ENCODE measurements at places on chromosomes 5 and 9.
A peak's percentile ranks its signal among the peaks of the same experiment; 100 is the strongest.

GRCh38 chr5:173301695-173302545 is 26.3 kb downstream of the STC2 start:
- DNase-seq = no peak

GRCh38 chr5:76537073-76537543 is 86.1 kb downstream of the F2RL2 start:
- DNase-seq = no peak

DNA sequence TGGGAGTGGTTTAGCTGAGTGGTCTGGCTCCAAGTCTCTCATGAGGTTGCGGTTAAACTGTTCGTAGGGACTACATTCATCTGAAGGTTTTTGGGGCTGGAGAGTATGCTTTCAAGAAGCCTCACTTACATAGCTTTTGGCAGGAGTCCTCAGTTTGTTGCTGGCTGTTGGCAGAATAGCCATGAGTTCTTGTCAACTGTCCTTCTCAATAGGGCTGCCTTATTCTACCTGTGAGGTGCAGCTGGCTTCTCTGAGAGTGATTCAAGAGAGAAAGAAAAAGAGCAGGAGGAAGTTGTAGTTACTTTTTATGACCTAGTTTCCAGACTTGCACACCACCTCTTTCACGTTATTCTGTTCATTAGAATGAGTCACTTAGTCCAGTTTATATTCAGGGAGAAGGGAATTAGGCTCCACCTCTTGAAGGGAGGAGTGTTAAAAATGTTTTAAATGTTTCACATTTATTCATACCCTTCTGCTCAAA is 33.2 kb downstream of the YTHDC2 start:
- no peak for DNase-seq

DNA sequence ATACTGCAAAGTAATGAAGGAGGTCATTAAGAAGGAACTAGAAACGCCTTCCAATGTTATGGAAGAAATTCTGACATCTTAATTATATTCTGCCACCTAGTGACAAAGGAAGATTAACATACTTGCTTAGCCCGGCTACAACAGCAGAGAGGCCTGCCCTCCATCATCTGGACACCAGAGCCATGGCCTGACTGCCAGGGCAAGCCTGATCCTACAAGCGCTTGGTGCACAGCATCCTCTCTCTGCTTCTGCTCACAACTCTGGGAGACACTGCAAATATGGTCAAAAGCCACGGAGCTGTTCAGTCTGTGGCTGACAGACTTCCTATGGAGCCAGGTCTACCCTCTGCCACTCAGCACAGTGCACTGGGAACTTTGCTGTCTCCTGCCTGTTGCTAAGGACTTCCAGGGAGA is 87.3 kb upstream of the SLC44A1 start:
- DNase-seq = peak; percentile 44

GRCh38 chr5:9567039-9567438 is 21.2 kb upstream of the SEMA5A start:
- DNase-seq = no peak

GRCh38 chr9:15286161-15286821 is 20.7 kb downstream of the TTC39B start:
- no peak for DNase-seq

DNA sequence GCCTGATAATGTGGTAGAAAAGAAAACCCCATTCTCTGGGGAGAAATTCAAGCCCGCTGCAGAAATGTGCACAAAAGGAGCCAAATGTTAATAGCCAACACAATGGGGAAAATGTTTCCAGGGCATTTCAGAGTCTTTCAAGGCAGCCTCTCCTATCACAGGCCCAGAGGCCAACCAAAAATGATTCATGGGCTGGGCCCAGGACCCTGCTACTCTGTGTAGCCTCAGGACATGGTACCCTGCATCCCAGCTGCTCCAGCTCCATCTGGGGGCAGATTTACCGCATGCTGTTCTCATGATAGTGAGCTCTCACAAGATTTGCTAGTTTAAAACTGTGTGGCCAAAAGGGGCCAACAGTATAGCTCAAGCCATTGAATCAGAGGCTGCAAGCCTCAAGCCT is 41.1 kb downstream of the RAPGEF6 start:
- no peak for DNase-seq

DNA sequence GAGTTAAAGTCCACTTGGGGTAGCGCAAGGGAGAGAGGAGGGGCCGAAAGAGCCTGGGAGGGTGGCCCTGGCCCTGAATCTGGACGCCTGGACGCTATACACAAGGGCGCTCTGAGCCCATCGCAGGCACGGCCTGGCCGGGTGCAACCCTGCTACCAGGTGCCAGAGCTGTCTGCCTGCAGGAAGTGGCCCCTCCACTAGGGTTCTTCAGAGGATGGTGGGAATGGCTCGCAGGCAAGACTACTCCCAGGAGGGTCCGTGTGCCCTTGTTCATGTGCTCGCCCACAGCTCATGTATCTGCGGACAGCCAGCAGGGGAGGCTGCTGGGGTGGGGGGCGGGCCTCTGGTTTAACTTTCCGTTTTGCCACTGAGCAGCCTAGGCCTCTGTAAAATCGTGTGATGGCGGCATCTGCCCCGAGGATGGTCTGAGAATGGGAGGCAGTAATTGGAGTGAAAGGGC is 1.4 kb upstream of the NKD2 start:
- no peak for DNase-seq

- no peak for DNase-seq
Observed at GRCh38 chr5:141077826-141078225, 16.6 kb upstream of the PCDHB2 start.

DNA sequence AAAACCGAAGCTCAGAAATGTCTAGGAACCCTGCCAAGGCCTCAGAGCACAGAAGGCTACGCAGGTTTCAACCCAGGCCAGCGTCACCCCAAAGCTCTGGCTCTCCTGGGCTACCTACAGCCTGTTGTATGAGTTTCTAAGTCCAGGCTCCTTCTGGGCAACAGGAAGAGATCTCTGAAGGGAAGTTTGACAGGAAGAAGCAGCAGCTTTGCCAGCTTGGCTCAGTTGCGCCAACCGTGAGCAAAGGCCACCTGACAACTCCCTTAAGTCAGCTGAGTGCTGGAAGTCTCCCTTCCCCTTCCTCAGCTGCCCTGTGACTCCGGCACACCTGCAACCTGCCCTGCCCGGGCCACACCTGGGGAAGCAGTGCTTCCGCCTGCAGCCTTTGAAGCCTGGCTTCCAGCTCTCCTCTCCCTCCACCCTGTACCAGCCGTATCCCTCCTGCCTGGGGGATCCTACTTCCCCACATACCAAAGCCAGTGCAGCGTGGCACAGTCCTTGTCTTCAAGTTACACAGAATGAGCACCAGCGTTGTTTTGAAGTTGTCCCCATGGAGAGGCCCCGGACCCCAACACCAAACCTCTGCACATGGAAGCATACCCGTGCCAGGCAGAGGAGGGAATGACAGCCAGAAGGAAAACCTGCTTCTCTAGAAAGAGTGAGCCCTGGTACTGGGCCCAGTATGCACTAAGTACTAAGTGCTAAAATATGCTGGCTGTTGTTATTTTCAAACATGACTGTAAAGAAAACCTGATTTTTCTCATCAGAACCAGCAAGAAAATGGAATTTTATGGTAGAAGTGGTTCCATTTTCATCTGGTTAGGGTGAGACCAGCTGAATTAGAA is 36.5 kb downstream of the SHB start:
- no peak for DNase-seq

DNA sequence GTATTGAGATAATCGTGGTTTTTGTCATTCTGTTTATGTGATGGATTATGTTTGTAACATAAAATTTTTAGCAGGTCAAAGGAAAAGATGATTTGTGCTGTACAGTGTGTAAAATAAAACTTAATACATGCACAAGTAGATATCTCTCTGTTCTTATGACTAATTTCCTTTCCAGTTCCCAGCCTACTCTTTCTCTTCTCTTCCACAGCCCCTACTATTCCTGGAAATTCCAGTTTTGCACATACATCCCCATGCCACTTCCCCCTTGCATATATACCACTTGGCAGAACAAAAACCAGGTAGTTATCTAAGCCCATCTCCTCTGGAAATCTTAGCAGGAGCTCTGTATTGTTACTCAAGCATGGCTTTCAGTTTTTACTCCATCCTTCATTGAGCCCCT is 20.2 kb downstream of the TEK start:
- DNase-seq = no peak

- DNase-seq = no peak
Observed at GRCh38 chr5:3595006-3595961, at the start of gene IRX1. TSS of gene IRX1 (plus strand) at chr5:3595832. CDS start at chr5:3596106, 274 bp downstream.

DNA sequence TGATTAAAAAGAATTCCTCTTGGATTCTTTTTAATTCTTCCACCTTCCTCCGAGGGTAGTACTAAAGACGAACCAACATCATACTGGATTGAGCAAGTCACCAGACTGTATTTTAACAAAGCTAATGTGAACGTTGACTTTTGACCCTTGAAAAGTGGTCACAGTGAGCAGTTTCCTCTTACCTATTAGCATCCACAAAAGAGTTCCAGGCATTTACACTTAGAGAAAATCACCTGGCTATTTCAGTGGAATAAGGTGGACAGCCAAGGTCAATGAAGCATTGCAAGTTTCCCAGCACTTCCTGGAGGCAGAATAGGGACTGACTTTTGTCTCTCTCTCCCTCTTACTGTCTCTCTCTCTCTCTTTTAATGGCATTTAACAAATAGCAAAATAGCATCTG is 145.1 kb upstream of the DAB2 start:
- no peak for DNase-seq

- no peak for DNase-seq
Observed at GRCh38 chr5:125295405-125295872, 549.0 kb upstream of the ZNF608 start.

- no peak for DNase-seq
Observed at GRCh38 chr5:130964231-130965202, 200.5 kb downstream of the HINT1 start.

DNA sequence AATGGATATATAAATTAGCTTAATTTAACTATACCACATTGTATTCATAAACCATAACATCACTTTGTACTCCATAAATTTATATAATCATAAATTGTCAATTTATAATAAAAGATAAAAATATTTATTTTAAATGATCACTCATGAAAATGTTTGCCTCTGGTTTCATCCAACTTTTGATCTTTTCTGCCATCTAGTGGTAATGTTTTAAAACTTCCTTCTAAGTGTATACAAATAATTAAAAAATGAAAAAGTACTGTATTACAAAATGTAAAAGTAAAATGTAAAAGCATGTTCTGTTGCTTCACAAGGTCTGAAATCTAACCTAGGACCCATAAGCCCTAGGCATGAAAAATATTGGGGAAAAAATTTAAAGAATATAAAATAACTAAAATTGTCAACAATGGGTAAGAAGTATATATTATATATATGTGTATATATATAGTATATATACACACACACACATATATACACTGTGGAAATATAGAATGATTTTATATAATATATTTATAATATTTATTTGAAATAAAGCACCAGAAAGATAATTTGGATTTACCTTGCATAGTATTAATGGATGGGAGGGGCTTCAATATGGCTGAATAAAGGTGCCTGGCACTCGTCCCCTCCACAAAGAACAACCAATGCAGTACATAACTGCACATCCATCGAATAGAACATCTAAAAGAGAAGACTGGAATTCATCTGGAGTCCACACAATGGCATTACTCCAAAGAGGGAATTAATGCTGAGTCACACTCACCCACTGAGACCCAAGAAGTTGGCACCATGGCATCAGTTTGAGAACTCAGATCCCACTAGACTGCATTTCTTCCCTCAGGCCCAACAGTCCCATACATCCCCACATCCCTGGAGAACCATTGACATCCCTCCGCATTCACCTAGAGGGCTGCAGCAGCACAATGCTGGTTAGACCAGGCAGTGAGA is 32.5 kb downstream of the ANXA1 start:
- DNase-seq = no peak

DNA sequence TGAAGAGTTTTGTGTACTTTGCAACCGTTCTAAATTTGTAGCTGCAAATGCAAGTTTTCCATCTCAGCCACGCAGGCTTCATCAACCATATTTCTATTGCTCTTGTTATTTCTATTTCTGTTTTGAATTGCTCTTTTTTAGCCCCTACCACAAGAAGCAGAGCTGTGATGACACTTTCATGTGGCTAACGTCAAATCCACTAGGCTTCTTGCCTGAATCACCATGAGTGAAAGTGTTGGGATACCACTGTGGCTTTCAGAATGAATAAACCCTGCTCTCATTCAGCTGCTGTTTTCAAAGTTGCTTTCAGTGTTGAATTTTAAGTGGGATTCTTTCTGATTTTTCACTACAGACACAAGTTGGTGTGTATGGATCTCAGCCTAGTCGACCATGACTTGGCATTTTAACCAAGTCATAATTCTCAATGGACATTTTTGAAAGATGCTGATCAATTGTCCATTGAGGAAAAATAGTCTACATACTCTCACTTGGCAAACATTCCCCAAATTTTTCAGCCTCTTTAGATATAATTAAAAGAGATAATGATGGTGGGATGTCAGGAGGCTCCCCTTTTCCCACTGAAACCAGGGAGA is 41.0 kb upstream of the MTAP start:
- no peak for DNase-seq

DNA sequence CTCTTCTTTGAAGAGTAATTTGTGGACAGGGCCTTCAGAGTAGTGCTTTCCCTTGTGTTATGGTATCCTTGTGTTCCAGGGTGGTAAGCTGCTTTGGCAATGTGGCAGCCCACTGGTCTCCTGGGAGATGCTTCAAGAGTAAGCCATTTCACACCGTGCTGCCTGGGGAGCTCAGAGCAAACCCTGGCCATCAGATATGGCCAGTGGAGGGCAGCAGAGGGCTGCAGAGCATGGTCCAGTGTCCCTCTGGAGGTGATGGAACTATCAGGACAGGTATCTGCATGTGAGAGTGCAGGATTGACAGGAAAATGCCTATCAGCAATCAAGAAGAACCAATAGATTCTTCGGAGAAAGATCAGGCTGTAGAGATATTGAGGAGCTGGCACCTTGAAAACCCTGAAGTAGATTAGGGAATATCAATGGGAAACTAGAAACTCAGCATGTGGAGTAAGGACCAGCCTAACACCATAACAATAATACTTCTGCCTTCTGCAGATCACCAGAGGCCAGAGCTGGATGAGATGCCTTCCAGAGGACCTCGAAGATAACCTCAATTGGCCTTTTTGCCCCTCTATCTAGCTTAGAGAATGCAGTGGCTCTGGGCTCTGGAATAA is 90.8 kb downstream of the PLPPR1 start:
- DNase-seq = no peak

DNA sequence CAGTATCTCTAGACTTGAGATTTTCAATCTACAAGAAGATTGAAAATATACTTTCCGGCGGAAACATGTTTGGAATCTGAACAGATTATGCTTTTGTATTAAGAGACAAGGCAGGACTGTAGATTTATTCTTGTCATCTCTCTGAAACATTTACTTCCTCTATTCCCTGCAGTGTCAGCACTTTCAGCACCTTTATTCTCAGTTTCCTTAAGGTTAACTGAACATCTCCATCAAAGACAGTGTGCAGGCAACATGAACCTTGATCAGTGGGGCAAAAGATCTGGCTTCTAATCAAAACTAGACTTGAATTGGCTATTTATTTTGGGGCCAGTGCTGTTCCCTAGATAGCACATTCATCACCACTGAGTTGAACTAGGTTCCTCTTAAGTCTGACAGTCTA is 129.9 kb upstream of the HCN1 start:
- no peak for DNase-seq
